MV-4-11 (cell line): ENCODE measurements at places on chromosomes 2 and 18.

- no peak for DNase-seq
Observed at GRCh38 chr18:51884039-51884438, 456.0 kb upstream of the DCC start.

DNA sequence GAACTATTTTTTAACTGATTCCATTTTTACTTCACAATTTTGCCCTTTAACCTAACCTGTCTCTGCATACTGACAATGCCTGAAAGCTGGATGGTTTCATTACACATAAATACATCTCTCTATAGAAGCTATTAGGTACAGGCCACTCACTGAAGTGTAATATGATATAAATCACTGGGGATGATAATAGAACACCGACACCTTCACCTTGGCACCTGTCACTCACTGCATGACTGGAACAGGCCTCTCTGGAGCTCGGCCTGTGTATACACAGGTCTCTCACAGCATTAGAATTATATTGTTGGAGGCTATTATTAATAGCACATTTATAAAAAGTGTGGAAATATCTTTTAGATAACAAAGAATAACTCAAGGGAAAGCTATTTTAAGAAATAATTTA lies 138.2 kb downstream of the TMEM131 start:
- DNase-seq, result no peak

DNA sequence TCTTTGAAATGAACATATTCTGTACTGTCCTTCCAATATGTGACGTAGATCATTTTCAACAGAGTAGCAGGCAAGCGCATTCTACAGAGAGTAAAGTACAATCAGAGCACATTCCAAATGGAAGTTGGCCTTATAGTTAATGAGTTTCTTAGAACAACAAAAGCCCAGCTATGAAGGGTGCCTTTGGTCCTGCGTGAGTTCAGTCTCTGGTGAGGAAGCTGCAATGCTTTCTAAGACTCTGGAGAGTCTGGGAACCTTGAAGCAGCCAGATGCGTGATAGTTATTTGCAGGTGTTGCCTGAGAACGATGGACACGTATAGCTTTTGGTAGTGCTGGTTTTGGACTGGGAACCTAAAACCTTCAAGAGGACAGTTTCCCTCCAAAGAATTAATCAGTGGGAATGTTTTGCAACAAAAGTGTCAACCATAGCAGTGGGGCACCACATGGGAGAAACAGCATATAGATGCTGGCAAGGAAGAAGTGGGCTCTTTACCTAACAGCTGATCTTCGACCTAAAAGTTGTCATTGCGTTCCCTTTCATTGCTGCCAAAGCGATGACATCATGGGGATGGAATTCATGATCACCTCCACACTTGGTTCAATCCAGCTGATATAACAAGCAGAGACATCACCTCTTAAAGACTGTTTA lies 9.3 kb upstream of the SNORC start:
- DNase-seq, result no peak

- DNase-seq, result no peak
Observed at GRCh38 chr18:9835113-9835755, 50.5 kb upstream of the TXNDC2 start.

DNA sequence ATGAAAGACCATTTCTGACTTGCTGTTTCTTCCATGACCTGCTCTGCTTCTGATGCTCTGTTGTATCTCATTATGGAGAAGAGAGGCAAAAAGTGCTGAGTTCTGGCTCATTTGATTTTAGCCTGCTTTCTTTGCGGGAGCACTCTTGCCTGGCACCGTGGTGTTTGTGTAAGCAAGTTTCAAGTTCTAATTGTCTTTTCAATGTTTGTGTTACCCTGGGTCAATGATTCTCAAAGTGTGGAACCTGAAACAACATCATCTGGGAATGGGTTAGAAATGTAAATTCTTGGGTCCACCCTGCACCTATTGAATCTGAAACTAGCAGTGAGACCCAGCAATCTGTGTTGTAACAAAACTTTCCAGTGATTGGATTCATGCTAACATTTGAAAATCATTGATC lies 85.5 kb upstream of the STON1 start:
- no peak for DNase-seq

- DNase-seq, result no peak
Observed at GRCh38 chr2:185862657-185863398, 124.2 kb downstream of the FSIP2 start.

GRCh38 chr2:230018153-230018552 lies 50.6 kb downstream of the SLC16A14 start:
- no peak for DNase-seq

DNA sequence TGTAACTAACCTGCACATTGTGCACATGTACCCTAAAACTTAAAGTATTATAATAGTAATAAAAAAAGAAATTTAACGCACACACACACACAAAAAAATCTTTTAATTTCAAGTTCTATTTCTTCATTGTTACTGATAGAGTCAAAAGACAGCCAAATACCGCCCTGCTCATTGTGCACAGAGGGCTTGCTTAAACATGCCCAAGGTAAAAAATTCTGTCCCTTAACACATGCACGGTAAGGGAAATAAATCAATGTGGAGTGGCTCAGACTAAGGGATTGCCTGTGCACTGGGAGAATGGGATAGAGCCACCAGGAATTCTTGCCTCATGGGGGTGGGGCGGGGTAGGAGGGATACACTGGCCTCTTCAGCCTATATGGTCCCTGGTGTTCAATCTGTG lies 468.0 kb downstream of the NUP35 start:
- DNase-seq, result no peak

GRCh38 chr18:44887227-44887631 lies 206.5 kb downstream of the SETBP1 start:
- peak; percentile 37 for DNase-seq

- peak; percentile 11 for DNase-seq
Observed at GRCh38 chr2:181786371-181787228, 104.9 kb upstream of the ITPRID2 start.
